ENCODE measurements at places on chromosomes 3 and 15.

DNA sequence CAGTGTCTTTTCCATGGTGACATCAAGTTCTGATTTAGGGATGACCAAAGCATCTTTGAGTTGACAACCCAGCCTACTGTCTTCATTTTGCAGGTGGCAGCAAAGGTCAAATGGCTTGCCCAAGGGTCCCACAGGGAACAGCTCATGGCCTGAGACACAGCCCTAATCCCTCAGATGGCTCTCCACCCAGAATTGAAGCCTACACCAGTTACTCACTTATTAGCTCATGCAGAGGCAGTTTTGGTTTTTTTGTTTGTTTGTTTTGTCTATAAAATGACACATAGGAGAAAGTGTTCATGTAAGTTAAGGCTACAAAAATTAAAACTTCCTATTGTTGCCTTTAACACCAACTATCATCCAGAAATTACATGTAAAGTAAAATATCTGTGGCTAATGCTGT is 167.9 kb downstream of the OSBPL10 start:
- no peak for DNase-seq

- DNase-seq = no peak
Measured at GRCh38 chr15:51133140-51133765, 38.5 kb upstream of the TNFAIP8L3 start.

DNA sequence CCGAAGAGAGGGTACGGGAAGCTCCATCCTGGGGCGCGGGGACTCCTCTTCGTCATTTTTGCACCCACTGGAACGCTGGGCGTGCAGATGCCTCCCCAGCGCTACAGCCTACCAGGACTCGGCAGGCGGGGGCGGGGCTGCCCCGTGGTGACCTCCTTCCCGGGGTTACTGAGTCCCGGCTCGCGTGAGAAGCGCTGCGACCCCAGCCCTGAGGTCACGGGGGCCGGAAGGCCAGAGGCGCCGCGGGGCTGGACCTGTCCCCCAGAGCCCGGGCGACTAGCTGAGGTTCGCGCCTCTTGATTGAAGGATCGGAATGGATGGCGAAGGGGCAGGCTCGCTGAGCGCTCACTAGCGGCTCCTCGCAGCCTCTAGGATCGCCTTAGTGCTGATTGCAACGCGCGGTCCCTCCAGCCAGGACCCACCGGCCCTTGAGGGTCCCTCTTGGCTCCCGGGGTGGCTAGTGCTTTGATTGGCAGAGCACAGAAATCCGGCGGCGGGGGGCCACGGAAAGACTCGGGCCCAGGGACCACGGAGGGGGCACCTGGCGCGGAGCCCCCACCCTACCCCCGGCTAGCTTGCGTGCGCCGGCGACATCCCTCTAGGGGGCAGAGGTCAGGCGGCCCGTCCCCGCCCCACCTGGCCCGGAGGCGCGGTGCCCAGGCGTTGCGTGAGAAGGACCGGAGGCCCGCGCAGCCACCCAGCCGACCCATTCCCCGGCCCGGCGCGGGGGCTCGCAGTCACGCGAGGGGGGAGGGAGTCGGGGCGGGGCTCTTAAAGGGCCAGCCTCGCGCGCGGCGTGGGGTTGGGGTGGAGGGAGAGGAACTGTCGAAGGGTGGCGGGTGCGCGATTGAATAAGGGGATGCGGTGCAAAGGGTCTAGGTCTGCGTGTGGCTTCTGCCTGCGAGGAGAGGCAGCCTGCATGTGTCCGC is 781 bp upstream of the CYP1A1 start:
- no peak for DNase-seq

DNA sequence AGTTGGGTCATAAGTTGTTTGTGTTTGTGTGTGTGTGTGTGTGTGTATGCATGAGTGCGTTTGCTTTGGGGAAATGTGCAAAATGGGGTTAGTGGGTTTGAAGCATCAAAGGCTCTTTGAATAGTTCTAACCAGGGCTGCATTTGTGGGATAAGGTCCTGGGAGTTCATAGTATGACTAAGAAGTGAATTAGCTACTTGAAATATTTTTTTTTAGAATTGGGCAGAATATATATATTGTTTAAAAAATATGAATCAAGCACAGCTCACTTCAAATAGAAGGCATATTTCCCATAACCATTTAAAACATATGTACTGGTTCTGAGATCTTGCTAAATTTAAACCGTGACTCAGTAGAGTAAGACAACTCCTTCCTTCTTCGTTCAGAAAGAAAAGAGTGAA is 43.1 kb downstream of the IGF2BP2 start:
- no peak for DNase-seq

DNA sequence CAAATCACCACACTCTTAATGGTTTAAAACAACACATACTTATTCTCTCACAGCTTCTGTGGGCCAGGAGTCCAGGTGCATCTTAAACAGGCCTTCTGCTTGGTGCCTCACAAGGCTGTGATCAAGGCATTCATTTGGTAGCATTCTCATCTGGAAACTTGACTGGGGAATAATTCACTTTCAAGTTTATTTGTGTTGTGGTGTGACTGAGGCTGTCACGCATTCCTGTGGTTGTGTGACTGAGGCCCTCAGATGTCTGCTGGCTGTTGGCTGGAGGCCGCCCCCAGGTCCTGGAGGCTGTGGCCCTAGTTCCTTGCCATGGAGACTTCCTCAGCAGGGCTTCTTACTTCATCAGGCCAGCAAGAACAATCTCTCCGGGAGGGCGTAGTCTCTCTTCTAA is 16.9 kb upstream of the FAM3D start:
- peak; percentile 66 for DNase-seq

- no peak for DNase-seq
Measured at GRCh38 chr3:53151465-53151864, 9.5 kb upstream of the PRKCD start.

GRCh38 chr3:38205472-38205805 is 40.1 kb downstream of the OXSR1 start:
- DNase-seq = no peak

GRCh38 chr3:4981294-4981664 is 2.0 kb downstream of the BHLHE40 start:
- DNase-seq = no peak

DNA sequence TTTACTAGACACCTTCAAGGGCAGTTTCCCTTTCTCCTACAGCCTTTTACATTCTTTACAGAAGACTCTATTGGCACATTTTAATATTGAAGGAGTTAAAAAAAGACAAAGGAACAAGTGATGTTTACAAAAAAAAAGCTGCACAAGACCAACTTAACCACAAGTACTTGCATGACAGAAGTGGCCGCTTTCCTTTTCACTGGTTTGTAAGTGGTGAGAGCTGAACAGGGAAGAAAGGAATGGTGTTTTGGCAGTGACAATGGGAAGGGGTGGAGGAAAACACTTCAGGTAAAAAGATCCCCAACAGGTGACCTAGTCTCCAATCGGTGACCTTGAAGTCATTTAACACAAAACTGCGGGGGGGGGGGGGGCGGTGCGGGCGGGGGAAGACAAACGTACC is 1.1 kb downstream of the WDR72 start:
- no peak for DNase-seq

- no peak for DNase-seq
Measured at GRCh38 chr3:106728315-106729098, 648.7 kb upstream of the CCDC54 start.

GRCh38 chr15:63870487-63871209 is 36.9 kb upstream of the HERC1 start:
- DNase-seq = peak; percentile 67

DNA sequence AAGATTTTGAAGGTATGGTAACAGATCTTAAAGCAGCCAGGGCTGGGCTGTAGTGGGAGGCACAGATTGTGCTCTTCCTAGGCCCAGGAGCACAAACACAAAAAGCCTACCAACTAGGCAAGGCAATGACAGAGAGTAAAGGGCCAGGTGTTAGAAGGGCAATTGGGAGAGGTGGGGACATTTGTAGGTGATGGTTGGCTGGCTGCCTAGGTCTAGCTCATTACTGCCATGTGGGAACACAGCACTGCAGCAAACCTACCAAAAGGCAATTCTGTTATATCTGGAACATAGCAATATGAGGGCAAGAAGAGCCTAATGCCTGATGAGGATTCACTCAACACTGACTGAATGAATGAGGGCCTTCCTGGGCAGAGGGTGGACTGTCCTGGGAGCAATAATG is 30.4 kb downstream of the ARHGEF3 start:
- no peak for DNase-seq

GRCh38 chr3:89104499-89104898 is 2.9 kb upstream of the EPHA3 start:
- no peak for DNase-seq

Measured in inflammatory macrophage (primary cell).